ENCODE measurements at places on chromosomes 13 and 19. TPM values are rescaled to one million over a fixed set of nuclear protein-coding genes. Genes with fewer than 3 reads are reported as not detected.

LRRC4B gene
- total RNA-seq, result 12.0 TPM

VSTM1 gene
- total RNA-seq, result not detected

CALR3 gene
- total RNA-seq, result 0.09 TPM

TSHZ3 gene
- total RNA-seq, result 0.60 TPM

DNA sequence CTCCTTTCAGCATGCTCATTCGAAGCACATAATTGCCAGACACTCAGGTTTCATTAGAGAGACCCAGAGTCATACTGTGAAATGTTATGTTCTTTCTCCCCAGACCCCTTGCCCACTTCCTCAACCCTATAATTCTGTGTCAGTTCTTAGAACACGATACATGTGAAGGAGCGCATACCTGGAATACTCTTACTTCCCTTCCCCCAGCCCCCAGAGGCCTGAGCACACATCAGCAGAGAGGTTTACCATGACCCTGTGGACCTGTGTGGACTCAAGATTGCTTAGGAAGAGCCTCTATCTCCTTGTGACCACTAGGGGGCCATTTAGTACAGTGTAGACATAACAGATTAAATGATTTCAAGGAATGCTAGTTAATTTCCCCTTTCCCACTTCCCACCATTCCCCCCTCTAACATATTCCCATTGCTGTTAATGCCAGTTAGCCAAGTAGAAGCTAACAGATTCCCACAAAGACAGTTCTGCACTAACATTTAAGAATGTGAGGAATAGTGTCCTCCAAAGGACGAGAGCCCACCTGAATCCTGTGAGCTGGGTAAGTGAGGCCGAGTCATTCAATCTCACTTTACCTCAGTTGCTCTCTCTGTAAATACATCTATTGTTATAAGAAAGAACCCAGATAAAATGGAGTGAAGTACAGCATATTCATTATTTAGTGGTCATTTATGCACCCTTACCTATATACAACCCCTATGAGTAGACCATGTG, 154.2 kb upstream of the MAB21L1 start:
- DNase-seq, result peak; percentile 83
- H3K4me3 ChIP-seq, result no peak overlapping the region
- no peaks in the 10 kb centered on the region for H3K27me3 ChIP-seq

DNA sequence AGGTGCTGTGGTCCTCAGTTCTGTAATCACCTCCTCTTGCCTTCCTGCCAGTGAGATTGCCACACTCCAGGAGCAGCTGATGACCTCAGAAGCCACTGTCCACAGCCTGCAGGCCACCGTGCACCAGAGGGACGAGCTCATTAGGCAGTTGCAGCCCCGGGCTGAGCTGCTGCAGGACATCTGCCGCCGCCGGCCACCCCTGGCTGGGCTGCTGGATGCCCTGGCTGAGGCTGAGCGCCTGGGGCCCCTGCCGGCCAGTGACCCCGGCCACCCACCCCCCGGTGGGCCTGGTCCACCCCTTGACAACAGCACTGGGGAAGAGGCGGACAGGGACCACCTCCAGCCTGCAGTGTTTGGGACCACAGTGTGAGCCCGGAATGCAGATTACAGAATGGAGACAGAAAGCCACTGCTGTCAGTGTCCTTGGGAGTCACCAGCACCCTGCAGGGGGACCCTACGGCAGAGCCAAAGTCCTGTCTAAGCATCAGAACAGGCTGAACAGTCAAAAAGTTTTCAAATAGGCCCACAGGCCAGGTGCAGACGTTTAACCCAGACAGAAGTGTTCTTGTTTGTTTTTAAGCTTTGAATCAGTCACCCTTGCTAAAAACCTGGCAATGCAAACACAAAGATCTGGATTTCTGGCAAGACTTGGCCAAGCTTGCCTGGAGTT, 4.2 kb downstream of the VMAC start:
- H3K4me1 ChIP-seq, result no peaks in the 10 kb centered on the region
- no peak for DNase-seq
- no peaks in the 10 kb centered on the region for H3K36me3 ChIP-seq

- H3K27me3 ChIP-seq, result no peaks in the 10 kb centered on the region
- DNase-seq, result no peak
- peaks cover 9% of the 10 kb centered on the region for H3K4me1 ChIP-seq
- no peak overlapping the region for H3K4me3 ChIP-seq
- H3K36me3 ChIP-seq, result no peaks in the 10 kb centered on the region
These were observed 213.1 kb upstream of the TMTC4 start for GRCh38 chr13:100887729-100888151.

GRCh38 chr13:79445968-79446645, 34.8 kb upstream of the NDFIP2 start:
- H3K4me3 ChIP-seq, result no peak overlapping the region
- H3K27me3 ChIP-seq, result peaks cover 55% of the 10 kb centered on the region
- no peak overlapping the region for H3K27ac ChIP-seq
- DNase-seq, result peak; percentile 47
- no peaks in the 10 kb centered on the region for H3K36me3 ChIP-seq
- H3K4me1 ChIP-seq, result peaks cover 13% of the 10 kb centered on the region

DNA sequence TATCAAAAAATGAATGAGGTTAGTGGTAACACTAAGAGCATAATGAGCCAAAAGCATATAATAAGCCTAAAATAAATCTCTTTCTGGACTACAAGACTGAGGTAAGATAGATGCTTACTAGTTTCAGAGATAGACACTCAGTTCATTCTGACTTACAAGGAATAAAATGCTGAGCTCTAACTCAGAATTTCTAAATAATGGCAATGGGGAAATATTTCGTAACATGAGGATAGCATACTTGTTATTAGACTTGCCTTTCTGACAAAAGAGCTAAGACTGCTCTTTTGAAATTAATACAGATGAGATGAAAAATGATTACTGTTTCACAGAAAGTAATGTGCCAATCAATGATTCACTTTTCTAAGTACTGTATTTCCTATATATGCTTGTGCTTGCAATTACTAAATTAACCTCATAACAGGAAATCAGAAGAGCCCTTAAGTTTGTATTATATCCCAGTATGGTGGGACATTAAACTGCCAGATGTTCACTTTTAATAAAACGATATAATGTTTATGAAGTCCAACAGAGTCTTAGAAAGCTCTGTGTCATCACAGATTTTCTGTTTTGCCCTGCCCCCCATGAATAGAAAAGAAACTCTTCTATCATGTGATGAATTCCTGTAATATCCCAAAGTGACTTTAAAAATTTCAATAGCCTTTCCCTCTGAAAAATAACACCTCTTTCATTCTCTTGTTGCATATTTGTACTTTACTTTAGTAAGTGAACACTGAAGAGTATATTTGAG, 2771.0 kb upstream of the PCDH20 start:
- H3K27ac ChIP-seq, result no peak overlapping the region
- H3K4me1 ChIP-seq, result no peaks in the 10 kb centered on the region
- H3K36me3 ChIP-seq, result no peaks in the 10 kb centered on the region
- no peak overlapping the region for H3K4me3 ChIP-seq
- no peak for DNase-seq

DNA sequence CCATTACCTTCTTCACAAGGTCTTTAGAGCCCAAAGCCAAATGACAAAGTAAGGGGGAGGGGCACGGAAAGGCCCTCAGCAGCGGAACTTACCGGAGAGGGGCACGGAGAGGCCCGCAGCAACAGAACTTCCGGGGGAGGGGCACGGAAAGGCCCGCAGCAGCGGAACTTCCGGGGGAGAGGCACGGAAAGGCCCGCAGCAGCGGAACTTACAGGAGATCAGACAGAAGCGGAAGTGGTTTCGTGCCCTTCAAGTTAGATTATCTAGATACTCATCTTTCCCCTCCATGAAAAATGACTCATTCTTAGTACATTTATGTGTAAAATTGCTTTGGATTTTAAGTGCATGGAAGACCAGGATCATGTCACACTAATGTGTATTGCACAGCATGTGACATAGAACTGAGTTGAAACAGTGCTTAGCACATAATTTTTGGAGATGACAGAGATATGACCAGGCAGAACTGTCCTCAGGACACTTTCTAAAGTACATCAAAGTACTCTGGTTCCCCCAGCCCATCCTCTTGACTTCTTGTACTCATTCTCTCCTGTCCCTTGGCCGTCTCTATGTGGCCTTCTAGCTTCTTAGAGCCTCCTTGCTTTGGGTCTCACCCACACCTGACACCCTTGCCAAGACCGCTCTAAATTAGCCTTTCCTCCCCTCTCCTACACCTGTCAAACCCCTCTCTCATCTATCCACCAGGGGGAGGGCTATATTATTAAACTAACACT, 25.7 kb upstream of the TPTE2 start:
- no peak for DNase-seq
- H3K27ac ChIP-seq, result no peak overlapping the region
- no peak overlapping the region for H3K4me3 ChIP-seq
- H3K36me3 ChIP-seq, result no peaks in the 10 kb centered on the region

GRCh38 chr19:12513531-12514061, 29.0 kb upstream of the ZNF709 start:
- no peaks in the 10 kb centered on the region for H3K27me3 ChIP-seq
- no peaks in the 10 kb centered on the region for H3K4me1 ChIP-seq
- no peak for DNase-seq
- H3K27ac ChIP-seq, result no peak overlapping the region

DNA sequence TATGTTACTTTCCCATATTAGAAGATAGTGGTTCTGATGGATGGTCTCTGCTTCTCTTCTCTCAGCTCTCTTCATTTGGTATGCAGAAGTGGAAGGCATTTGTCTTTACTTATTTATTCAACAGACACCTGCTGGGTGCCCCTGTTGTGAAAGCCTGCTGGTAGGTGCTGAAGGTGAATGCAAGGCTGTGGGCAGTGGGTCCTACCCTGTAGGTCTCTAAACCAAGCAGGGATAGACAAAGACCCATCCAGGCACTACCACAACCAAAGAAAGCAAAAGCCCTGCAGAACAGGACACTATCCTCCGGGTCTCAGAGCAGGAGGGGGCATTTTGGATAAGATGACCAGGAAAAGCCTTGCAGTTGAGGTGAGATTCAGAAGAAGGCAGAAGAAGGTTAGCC, 106.1 kb downstream of the STARD13 start:
- no peaks in the 10 kb centered on the region for H3K36me3 ChIP-seq
- H3K4me3 ChIP-seq, result no peak overlapping the region
- peaks cover 45% of the 10 kb centered on the region for H3K27me3 ChIP-seq
- DNase-seq, result no peak
- H3K27ac ChIP-seq, result no peak overlapping the region

GRCh38 chr19:42471554-42472249, 29.0 kb upstream of the CXCL17 start:
- no peak overlapping the region for H3K27ac ChIP-seq
- no peak for DNase-seq
- H3K27me3 ChIP-seq, result no peaks in the 10 kb centered on the region
- H3K4me1 ChIP-seq, result peaks cover 22% of the 10 kb centered on the region

- H3K27me3 ChIP-seq, result peaks cover 23% of the 10 kb centered on the region
- DNase-seq, result no peak
- H3K36me3 ChIP-seq, result no peaks in the 10 kb centered on the region
These were observed 2.6 kb upstream of the MYPOP start for GRCh38 chr19:45905011-45905410.

DNA sequence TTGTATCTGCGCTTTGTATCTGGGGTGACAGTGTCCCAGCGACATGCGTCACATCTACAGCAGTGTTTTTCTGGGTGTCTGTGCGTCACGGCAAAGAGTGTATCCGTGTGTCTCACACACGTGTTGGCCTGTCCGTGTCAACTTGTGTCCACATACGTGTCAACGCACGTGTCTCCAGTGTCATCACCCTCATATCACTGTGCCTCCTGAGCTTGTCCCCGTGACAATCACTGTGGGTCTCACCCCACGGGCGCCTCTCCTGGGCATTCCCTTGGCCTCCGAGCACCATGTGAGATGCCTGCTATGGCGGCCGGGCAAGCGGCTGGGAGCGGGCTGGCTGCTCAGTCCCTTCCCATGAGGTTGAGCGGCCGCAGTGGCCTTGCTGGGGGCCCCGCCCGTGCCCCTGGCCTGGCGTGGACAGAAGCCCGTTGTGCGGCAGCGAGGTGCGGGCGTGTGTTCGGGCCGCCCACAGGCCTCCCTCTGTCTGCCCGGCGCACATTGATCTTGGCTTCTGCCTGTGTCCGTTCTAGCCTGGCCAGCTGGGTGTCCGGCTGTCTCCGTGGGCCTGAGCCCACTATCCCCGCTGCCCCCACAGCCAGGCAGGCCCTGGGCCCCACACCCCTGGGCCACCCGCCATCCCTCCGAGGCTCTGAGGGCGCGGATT, 6.4 kb downstream of the NFIX start:
- no peak for DNase-seq
- H3K27me3 ChIP-seq, result peaks cover 100% of the 10 kb centered on the region
- no peaks in the 10 kb centered on the region for H3K4me1 ChIP-seq
- H3K36me3 ChIP-seq, result no peaks in the 10 kb centered on the region

DNA sequence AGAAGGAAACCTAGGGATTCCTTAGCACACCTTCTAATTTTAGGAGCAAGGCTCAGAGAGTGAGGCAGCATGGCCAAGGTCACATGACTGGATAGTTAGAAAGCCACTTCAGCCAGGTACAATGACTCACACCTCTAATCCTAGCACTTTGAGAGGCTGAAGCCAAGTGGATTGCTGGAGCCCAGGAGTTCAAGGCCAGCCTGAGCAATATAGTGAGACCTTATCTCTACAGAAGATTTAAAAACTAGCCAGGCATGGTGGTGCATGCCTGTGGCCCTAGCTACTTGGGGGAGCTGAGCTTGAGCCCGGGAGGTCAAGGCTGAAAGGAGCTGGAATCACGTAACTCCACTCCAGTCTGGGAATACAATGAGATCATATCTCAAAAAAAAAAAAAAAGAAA, 69.2 kb downstream of the TEX26 start:
- DNase-seq, result no peak
- H3K4me1 ChIP-seq, result peaks cover 4% of the 10 kb centered on the region
- H3K27me3 ChIP-seq, result no peaks in the 10 kb centered on the region
- H3K36me3 ChIP-seq, result no peaks in the 10 kb centered on the region

- no peaks in the 10 kb centered on the region for H3K4me1 ChIP-seq
- no peak overlapping the region for H3K4me3 ChIP-seq
- no peak for DNase-seq
- H3K27ac ChIP-seq, result no peak overlapping the region
- H3K36me3 ChIP-seq, result no peaks in the 10 kb centered on the region
- H3K27me3 ChIP-seq, result no peaks in the 10 kb centered on the region
These were observed 160.4 kb upstream of the GPC6 start for GRCh38 chr13:93066187-93066586.

- no peaks in the 10 kb centered on the region for H3K36me3 ChIP-seq
- no peaks in the 10 kb centered on the region for H3K27me3 ChIP-seq
- no peak overlapping the region for H3K4me3 ChIP-seq
- no peaks in the 10 kb centered on the region for H3K4me1 ChIP-seq
These were observed 1422.4 kb upstream of the MIR17HG start for GRCh38 chr13:89925107-89925506.

GRCh38 chr13:86438034-86438433, 638.8 kb upstream of the SLITRK6 start:
- peaks cover 16% of the 10 kb centered on the region for H3K4me1 ChIP-seq
- no peak overlapping the region for H3K4me3 ChIP-seq
- no peaks in the 10 kb centered on the region for H3K27me3 ChIP-seq
- DNase-seq, result no peak
- no peaks in the 10 kb centered on the region for H3K36me3 ChIP-seq

- H3K4me1 ChIP-seq, result no peaks in the 10 kb centered on the region
- H3K36me3 ChIP-seq, result no peaks in the 10 kb centered on the region
- H3K4me3 ChIP-seq, result no peak overlapping the region
- no peaks in the 10 kb centered on the region for H3K27me3 ChIP-seq
- no peak overlapping the region for H3K27ac ChIP-seq
These were observed 78.7 kb downstream of the GNG7 start for GRCh38 chr19:2623798-2624197.

GRCh38 chr13:34124666-34125306, 306.8 kb downstream of the RFC3 start:
- H3K4me3 ChIP-seq, result no peak overlapping the region
- no peak overlapping the region for H3K27ac ChIP-seq
- H3K27me3 ChIP-seq, result no peaks in the 10 kb centered on the region
- H3K4me1 ChIP-seq, result peaks cover 6% of the 10 kb centered on the region
- no peak for DNase-seq

GRCh38 chr19:18904334-18905057, 8.5 kb upstream of the CERS1 start:
- no peaks in the 10 kb centered on the region for H3K4me1 ChIP-seq
- H3K36me3 ChIP-seq, result no peaks in the 10 kb centered on the region
- no peaks in the 10 kb centered on the region for H3K27me3 ChIP-seq
- DNase-seq, result no peak
- no peak overlapping the region for H3K27ac ChIP-seq
- H3K4me3 ChIP-seq, result no peak overlapping the region

Measured in neural progenitor cell (in vitro differentiated cells).